HL-60 (cell line): ENCODE measurements at places on chromosomes 6 and 20.

GRCh38 chr6:9540534-9541126, 874.2 kb downstream of the TFAP2A start:
- peak; percentile 22 for DNase-seq

DNA sequence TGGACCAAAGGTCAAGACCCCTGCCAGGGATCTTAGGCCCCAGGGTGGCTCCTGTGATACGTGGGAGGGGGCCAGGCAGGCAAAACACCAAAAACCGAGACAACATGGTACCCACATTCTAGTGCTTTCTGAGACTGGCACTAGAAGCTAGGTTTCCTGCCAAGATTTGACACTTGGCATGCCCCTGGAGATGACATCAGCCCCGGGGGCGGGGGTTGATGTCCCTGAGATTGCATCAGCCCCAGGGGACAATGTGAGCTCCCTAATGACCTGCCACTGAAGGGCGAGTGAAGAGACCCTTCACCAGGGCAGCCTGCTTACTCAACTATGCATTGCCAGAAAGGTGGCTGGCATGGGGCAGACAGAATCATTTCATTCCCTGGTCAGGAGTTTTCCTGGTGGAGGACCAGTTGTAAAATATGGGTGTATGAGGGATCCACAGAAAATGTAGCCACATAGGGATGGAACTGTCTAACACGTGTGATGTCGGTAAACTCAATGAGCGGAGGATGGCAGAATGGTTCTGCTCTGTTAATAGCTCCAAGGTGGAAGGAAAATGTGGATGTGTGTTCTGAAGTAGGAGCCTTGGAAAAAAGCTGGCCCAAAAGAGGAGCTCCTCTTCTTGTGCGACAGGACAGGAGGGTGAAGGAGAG, 219.7 kb downstream of the UNC5CL start:
- DNase-seq = no peak

GRCh38 chr20:25148181-25148981, 47.1 kb upstream of the ENTPD6 start:
- DNase-seq = no peak

GRCh38 chr20:22908437-22908836, 126.7 kb upstream of the SSTR4 start:
- DNase-seq = no peak

DNA sequence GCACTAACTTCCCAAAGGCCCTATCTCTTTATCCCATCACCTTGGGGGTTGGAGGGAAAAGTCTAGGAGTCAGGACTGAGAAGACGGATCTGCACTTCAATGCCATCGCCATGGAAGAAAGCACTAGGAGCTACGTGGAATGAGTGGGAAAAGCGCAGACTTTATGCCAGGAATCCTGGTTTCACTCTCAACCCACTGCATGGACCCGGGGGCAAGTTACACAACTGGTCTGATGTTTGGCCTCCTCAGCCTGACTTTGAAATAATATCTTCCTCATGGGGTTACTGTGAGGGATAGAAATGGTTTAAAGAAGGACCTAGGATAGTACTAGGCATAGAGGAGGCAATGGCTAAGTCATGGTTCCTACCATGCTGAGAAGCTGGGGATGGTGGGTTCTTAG, 13.5 kb upstream of the PSMG4 start:
- no peak for DNase-seq

DNA sequence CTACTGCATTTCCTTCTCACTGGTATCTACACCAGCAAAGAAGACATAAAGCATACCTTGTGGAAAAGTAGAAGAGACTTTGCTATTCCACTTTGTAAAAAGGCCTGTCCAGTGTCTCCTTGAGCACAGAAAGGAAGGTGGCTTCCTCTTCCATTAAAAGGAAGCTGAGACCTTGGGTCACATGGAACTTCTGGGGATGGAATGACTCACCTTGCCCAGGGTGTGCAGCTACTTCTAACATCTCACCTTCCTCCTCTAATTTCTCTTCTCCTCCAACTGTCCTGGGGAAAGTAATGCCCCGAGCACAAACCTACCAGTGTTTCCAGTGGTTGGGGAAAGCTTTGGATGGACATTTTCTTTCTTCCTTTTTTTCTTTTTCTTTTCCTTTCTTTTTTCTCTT, 848.8 kb upstream of the MAP3K7 start:
- no peak for DNase-seq

DNA sequence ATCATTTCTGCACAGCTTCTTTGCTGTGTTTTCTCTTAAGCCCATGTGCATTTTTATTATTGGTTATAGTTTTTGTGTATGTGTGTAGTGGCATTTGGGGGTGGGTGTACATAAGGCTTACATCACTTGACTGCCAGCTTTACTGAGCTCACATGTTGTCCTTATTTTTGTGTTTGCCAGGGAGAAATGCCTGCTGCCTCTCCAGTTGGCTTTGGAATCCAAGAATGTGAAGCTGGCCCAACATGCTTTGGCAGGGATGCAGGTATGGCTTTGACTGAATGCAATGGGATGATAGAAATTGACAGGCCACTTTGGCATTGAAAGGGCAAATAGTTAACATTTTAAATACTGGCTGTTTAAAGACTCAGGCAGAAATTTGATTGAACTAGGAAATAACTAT, 11.4 kb downstream of the PBOV1 start:
- DNase-seq = no peak

DNA sequence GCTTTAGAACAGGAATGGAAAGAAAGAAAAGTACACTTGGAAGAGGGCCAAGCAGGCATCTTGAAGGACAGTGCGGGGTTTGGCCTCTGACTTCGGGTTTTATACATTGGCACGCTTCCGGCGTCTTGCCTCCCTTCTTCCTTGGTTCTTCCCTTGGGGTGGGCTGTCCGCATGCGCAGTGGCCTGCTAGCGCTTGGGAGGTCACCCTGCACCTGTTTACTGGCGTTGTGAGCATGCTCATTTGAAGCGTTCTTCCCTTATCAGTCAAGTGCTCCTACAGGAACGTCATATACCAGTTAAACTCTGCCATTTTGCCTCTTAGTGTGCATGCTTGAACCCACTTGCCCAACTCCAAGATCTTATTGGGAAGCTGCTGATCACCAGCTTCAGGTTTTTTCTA, 230.0 kb downstream of the TTLL2 start:
- no peak for DNase-seq

DNA sequence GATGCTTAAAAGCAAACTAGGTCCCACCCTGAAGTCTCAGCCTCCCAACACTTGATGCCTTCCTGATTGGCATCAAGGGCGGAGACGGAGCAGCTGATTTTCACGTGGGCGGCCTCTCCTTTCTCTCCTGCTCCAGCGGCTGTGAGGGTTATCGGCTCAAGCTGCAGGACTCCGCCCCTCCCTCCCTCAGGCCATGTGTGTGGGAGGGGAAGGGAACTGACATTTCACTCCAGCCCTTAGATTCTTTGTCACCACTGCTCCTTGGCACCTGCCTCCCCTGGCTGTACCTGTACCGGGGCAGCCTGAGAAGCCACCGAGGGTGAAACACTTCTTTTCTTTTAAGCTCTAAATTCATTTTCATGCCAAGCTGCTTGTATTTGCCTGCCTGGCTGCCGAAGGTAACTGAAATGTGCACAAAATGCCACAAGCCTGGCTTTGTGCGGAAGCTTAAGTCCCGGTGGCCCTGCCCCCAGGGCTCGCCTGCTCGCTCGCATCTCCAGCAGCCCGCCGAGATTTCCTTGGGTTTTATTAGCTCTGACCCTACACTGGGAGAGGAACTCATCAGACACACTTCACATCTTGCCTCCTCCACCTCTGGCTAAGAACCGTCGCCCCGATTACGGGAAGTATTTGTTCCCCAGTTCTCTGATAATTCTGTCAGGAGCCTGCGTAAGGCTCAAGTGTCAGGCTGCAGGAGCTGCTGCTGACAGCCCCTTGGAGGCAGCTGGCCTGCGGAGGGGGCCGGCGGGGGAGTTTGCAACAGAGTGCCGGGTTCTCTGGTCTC, 9.6 kb upstream of the CPNE5 start:
- peak; percentile 61 for DNase-seq

- DNase-seq = peak; percentile 45
Observed at GRCh38 chr20:45318948-45319347, 10.8 kb upstream of the MATN4 start.

DNA sequence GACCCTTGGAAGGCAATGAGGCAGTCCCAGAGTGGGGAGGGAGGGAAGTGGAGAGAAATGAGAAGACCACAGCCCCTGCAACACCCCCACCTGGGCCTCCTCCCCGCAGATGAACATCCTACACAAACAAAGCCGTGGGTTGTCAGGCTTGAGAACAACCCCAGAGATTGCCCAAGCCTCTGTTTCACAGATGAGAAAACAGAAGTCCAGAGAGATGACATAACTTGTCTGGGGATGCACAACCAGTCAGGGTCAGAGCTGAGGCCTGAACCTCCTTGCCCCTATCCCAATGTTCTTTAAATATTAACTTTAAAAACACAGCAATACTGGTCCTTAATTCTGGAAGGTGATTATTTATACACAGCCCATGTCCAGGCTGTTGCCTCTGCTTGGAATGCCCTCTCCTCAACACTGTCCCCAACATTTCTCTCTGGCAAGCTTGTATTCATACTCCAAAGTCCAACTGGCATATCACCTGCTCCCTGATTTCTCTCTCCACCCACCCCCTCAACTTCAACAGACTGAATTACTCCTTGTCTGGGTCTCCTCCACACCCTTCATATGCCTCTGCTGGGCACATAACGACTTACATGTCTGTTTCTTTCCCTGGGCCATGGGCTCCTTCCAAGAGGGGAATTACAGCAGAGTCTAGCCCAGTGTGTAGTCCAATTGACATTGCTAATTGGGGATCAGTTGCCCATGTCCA, 135.5 kb upstream of the LRFN2 start:
- DNase-seq = no peak

GRCh38 chr6:14258695-14259593, 141.4 kb downstream of the CD83 start:
- no peak for DNase-seq

GRCh38 chr20:3887876-3888620, 1.1 kb upstream of the PANK2 start:
- DNase-seq = no peak
